ENCODE measurements at places on chromosomes 16 and 17.

GRCh38 chr17:15123593-15124263 is 141.4 kb downstream of the PMP22 start:
- no peak overlapping the region for H3K4me3 ChIP-seq
- no peak for DNase-seq
- H3K4me1 ChIP-seq: no peaks in the 10 kb centered on the region
- H3K27me3 ChIP-seq: no peaks in the 10 kb centered on the region

DNA sequence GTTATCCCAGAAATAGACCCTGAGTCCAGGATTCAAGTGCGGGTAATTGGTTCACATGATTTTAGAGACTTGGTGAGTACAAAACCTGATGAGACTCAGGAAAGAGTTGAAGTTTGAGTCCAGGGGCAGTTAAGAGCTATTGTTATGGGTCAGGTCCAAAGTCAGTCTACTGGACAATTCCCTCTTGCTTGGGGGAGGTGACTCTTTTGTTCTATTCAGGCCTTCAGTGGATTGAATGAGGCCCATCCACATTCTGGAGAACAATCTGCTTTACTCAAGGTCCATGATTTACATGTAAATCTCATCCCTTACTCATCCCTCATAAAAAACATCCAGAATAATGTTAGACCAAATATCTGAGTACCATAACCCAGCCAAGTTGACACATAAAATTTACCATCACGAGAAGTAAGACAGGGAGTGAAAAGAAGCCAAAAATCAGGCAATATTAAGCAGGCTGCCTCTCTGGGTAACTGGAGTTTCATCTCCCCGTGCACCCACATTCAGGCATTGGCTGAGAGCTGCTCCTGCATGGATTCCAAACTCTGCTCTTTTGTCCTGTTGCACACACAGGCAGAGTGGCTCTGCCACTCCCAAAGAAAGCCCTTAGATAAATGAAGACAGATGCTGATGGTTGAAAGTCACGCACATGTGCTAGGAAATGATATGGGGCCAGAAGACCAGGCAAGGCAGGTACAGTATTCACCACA is 156.0 kb upstream of the SALL1 start:
- no peaks in the 10 kb centered on the region for H3K4me1 ChIP-seq
- H3K27ac ChIP-seq: no peak overlapping the region
- H3K36me3 ChIP-seq: no peaks in the 10 kb centered on the region
- no peak overlapping the region for H3K4me3 ChIP-seq
- no peaks in the 10 kb centered on the region for H3K27me3 ChIP-seq

DNA sequence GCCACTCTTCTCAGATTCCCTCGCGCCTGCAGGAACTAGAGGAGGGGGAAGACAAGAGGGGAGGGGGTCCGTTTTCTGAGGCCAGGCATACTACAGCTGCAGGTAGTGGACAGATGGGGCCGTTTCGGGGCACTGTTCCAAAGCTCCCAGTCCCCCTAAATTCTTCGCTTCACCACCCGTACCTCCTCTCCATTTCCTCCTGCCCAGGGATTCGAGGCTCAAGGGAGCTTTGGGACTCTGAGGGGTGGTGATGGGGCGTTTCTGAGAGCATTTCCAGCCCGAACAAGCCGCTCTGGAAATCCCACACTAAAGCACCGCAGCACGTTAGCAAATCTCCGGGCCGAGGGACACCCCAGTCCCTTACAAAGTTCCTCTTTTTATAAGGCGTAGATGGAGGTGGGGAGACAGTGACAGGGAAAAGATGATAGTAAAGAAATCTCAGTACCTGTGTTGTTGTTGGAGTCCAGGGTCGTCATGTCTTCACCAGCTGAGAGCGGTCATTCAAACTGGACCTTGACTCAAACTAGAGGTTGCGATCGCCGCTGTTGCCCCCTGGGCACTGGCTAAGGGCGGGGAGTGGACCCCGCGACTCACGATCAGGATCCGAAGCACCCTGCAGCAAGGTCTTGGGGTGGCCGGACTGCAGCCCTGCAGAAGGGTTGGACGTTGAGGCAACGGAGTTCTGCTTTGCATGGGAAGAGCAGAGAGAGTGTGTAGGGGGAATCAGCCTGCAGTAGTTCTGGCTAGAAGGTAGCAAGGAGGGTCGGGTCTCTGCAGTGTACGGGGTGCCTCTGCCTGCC is 570 bp downstream of the NR1D1 start:
- H3K4me1 ChIP-seq: peaks cover 76% of the 10 kb centered on the region
- peak overlapping the region; percentile 82 for H3K4me3 ChIP-seq
- DNase-seq: no peak
- H3K27me3 ChIP-seq: no peaks in the 10 kb centered on the region
- H3K27ac ChIP-seq: peak overlapping the region; percentile 95
- H3K36me3 ChIP-seq: peaks cover 17% of the 10 kb centered on the region

DNA sequence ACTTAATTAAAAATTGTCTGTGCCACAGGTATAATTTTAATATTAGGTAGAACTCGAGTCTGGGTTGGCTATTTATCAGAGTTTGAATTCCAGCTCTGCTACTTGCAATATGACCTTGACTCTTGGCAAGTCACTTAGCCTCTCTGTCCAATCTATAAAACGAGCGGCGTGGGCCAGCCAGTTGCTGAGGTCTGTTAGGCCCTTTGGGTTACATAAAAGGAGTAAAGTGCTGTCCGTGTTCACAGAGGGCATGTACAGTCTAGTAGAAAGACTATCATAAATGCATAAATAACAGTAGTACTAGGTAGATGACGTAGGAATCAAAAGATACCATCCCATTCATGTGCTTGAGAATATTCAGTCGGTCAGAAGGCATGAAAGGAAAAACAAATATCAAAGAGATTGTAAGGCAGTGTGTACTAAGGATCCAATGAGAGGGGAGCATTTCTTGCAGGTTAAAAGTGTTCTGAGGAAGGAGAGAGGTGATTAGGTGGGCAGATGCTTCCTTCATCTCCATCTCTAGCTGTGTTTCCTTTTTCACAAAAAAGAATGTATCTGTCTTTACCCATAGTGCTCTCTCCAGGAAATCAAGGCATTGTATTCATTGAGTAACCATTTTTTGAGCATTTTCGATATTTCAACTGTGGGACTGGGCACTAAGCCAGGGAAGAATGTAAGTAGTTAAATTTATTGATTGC is 2.4 kb downstream of the TNRC6A start:
- no peaks in the 10 kb centered on the region for H3K27me3 ChIP-seq
- H3K4me1 ChIP-seq: peaks cover 72% of the 10 kb centered on the region
- DNase-seq: no peak
- peak overlapping the region; percentile 10 for H3K27ac ChIP-seq
- peak overlapping the region; percentile 90 for H3K4me3 ChIP-seq

GRCh38 chr17:55463600-55463999 is 42.0 kb upstream of the MMD start:
- H3K36me3 ChIP-seq: no peaks in the 10 kb centered on the region
- H3K27me3 ChIP-seq: no peaks in the 10 kb centered on the region
- no peak overlapping the region for H3K4me3 ChIP-seq
- DNase-seq: no peak
- no peak overlapping the region for H3K27ac ChIP-seq

DNA sequence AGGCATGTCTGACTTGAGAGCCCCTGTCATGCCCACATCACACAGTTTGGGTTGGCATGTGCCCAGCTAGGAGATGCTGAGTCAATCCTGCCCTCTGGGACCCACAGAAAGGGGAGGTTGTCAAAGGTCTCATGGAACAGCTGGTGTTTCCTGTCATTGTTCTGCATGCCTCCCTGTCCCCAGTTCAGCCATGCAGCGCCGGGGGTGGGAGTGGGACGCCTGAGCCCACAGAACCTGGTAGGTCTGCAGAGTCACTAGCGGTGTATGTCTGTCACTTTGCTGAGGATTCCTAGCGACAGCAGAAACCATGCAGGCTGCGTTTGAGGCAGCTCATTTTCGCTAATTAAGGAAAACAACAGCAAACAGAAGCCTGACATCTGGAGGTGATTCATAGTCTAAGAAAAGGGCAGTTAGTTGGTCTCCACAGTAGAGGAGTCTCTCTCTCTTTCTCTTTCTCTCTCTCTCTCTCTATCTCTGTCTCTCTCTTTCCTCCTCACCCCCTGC is 19.6 kb upstream of the CCL1 start:
- no peak for DNase-seq
- H3K36me3 ChIP-seq: no peaks in the 10 kb centered on the region
- H3K4me1 ChIP-seq: peaks cover 4% of the 10 kb centered on the region

- H3K27ac ChIP-seq: no peak overlapping the region
- H3K4me1 ChIP-seq: peaks cover 12% of the 10 kb centered on the region
- DNase-seq: no peak
- no peaks in the 10 kb centered on the region for H3K36me3 ChIP-seq
These were observed 40.8 kb downstream of the MRM1 start for GRCh38 chr17:36641877-36642845.

- H3K4me3 ChIP-seq: no peak overlapping the region
- no peaks in the 10 kb centered on the region for H3K27me3 ChIP-seq
- no peaks in the 10 kb centered on the region for H3K4me1 ChIP-seq
- no peak for DNase-seq
- H3K27ac ChIP-seq: no peak overlapping the region
These were observed 218.0 kb downstream of the C16orf95 start for GRCh38 chr16:87098976-87099720.

GRCh38 chr17:42342242-42343008 is 45.8 kb downstream of the STAT3 start:
- no peak overlapping the region for H3K27ac ChIP-seq
- peaks cover 53% of the 10 kb centered on the region for H3K36me3 ChIP-seq
- no peaks in the 10 kb centered on the region for H3K27me3 ChIP-seq
- no peak for DNase-seq

All from thoracic aorta (tissue), 2 donors.